ENCODE measurements at places on chromosomes 13 and 19.

- DNase-seq: no peak
Observed at GRCh38 chr19:50380751-50381151, 3.4 kb upstream of the POLD1 start.

GRCh38 chr19:17061691-17062090 lies 13.6 kb downstream of the HAUS8 start:
- DNase-seq: no peak

- DNase-seq: no peak
Observed at GRCh38 chr19:12112701-12113100, 27.4 kb downstream of the ZNF20 start.

DNA sequence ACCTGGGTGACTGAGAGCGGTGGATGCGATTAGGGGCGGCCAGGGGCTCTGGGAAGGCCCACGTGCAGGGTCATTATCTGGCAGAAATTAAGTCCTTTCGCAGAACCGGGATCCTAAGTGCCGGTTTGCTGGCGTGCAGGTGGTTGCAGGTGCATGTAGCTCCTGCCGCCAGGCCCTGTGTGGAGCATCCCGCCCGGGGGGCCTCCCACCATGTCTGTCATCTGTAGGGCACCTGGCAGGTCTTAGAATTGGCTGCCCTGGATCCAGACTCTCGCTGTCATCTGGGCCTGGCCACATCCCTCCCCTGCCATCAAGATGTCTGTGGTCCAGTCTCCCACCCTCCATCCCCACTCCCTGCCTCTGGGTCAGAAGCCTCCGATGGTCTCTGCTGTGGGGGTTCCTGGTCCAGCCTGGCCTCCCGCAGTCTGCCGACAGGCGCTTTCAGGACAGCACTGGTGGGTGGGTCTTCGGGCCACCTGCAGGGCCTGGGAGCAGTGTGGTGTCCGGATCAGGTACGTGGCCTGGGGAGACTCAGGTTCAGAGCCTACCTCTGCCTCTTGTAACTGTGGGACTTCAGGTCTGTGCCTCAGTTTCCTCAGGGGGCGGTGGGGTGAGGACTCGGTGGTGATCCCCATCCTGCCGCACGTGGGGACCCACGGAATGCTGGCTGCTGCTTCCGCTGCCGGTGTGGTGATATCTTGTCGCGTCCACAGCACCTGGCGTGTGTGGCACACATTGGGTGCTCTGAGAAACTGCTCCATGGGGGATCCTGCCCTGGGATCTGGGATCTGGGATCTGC lies 5.4 kb downstream of the GNA11 start:
- no peak for DNase-seq

- peak; percentile 85 for DNase-seq
Observed at GRCh38 chr19:36605101-36605876, at the start of gene ZNF382. ZNF382 (plus strand) TSS chr19:36605313; CDS start chr19:36609915, 4,602 bp downstream.

GRCh38 chr13:84645196-84646012 lies 763.1 kb upstream of the SLITRK1 start:
- DNase-seq: no peak

Data from NCI-H2171 (cell line).